ENCODE measurements at places on chromosomes 12 and 14.

DNA sequence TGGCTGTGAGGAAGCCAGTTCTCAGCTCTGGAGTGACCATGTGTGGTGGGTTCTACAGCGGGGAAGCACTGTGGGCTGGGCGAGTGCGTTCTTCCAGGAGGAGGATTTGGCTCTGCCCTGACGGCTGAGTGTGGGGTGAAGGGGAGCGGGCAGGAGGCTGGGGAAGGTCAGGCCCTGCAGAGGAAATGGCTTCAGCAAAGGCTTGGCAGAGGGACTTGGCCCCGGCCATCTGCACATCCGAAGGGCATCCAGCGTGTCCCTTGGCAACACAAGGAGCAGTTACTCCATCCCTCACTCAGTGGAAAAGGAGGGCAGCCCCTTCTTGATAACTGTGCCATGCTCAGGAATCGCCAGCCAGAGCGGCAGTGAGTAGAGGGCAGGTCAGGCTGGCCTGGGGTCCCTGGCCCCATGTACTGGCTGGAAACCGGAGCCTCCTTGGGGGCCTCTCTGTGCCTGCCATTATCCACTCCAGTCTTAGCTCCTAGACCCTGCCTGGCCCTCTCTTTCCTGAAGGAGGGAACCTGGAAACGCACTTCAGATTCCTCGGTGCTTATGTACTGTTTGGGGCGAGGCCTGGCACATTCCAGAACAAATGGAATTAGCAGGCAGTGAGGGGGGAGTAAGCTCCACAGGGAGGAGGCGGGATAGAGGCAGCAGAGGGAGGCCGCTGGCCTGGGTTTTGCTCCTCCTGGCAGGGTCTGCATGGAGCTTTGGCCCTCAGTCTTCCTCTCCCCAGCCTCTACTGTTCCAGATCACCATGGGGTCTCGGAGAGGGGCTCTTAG is 133.6 kb upstream of the NCOR2 start:
- DNase-seq, result peak; percentile 62

GRCh38 chr12:517538-517937 is 57.8 kb downstream of the B4GALNT3 start:
- DNase-seq, result no peak

DNA sequence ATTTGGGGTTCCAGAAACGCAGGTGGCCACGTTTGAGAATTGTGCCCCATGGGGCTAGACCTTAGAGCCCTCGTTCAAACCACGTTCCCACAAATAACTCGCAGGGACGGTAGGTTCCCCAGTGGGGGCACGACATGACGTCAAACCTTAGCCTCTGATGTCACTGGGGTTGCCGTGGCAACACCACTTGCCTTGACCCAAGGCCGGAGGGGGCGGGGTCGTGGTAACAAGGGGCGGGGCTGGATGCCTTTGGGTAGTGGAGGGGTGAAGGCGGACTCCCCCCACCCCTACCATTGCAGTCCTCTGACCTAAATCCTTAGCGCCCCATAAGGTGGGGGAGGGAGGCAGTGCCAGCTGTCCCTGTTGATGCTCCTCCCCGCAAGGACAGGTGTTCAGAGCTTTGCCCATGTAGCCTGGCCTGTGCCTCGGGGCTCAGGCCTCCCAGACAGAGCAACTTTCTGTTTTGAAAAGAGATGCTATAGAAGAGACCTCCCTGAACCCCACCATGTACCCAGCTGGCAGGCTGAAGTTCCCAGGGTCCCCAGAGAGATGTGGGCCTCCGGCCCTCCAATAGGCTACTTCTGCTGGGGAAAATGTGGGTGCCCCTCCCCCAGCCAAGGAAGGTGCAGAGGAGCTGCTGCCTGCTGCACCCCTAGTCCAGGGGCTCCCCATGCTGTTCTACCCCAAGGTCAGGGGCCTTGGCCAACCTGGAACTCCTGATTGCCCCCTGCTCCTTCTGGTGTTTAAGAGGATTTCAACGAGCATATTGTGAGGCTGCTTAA is 1.9 kb downstream of the FAM222A start:
- DNase-seq, result peak; percentile 69

GRCh38 chr12:110403146-110403975 is at the start of gene ANAPC7:
ANAPC7 (minus strand) TSS chr12:110403708; CDS start chr12:110403627, 81 bp downstream.
- peak; percentile 97 for DNase-seq

DNA sequence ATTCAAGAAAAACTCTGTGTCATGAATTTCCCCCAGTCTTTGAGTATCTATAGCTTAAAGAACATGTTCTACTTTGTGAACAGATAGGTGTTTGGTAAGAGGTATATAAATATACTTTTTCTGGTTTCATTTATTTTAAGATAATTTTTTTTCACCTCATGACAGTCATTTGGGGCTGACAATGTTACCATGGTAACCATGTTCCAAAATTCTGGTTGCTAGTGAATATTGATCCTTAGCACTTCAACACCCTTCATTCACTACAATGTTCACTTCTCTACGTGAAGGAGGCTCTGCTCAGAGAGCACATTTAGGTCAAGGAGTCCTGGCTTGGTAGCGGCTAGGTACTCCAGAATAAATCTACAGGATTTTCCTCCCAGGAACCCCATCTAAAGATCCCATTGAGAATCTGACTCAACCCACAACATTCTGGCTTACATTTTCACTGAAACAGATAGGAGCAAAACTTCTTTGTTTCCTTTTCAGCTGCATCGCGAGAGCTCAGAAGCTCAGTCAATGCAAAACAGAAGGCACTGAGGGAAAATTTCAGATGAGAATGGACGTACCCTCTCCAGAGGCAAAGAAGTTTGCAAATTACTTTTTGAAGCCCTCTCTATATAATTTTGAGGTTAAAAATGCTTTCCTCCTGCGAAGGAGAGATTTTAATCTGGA is 93.6 kb downstream of the ARF6 start:
- no peak for DNase-seq

DNA sequence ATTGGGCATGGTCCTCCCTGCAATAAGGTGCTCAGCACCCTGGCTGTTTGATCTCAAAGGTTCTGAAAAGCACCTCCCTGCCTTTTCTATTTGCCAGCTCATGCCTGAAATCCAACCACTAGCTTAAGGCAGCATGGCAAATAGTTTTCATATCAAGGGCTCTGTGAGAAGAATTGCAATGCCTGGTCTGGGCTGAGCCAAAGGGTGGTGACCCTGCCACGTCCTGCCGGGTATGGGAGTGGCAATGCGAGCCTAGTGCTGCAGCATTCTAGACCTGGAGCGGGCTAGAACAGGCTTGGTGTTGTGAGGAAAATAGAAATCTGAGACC is 2.3 kb upstream of the SCNN1A start:
- no peak for DNase-seq

Data from neural progenitor cell (in vitro differentiated cells).